ENCODE measurements at places on chromosomes 12 and 14.

DNA sequence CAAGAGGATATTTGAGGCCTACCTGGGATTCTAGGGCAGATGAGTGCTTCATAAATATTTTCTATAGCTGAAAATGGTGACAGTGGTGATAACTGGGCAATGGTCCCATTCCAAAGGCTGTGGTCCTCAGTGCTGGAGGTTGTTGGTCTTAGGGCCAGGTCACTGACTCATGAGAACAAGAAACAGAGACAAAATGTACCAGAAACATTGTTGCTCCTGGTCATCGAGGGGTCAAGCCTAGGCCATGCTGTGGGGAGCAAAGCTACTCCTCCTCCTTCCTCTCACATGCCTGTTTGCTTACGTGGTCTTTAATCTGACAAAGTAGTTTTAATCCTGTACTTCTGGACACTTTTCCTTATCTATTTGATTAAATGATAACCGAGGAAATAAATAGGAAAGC, 33.8 kb downstream of the ERG28 start:
- no peak for DNase-seq

GRCh38 chr12:113838896-113839295, 127.2 kb downstream of the RBM19 start:
- DNase-seq: no peak

GRCh38 chr12:50123203-50123602, 11.2 kb downstream of the COX14 start:
- no peak for DNase-seq

DNA sequence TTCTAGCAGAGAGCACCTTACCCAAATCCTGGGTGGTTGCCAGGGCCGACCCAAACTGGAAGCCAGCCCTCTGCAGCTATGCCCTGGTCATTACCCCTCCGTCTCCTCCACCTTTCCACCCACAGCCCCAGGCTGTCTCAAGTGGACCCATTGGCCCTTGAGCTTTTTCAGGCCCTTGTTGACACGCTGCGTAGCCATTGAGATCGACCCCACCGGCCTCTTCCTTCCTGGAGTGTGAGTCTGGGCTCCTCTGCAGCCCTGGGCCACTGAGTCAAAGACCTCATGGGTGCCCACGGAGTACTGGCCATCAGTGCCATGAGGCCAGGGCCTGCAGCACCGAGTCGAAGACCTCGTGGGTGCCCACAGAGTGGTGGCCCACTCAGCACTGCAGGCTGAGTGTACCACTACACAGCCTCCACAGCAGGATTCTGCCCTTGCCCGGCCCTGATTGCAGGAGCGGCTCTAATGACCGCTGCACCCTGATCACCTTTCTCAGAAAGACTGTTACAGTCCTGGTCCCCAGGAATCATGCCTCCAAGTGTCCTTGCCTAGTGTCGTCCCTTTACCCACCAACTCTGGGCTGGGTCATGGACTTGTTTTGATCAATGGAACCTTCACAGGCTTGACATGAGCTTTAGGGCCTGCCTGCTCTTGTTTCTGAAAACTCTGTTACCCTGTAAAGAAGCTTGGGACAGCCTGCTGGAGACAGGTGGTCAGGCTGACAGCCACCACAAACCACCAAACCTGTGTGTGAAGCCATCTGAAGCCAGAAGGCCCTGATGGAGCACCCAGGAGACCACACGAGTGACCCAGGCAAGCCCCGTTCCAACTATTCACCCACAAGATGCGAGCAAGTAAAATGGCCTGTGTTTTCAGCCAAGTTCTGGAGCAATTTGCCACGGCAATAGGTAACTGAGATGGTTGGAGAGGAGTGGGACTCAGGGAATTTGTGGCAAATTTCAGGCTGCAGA, 39.6 kb upstream of the TRAF3 start:
- DNase-seq: no peak

GRCh38 chr12:127262615-127263014, 1004.4 kb upstream of the TMEM132C start:
- DNase-seq: no peak

- no peak for DNase-seq
Observed at GRCh38 chr12:57260366-57260765, 9.4 kb upstream of the STAC3 start.

GRCh38 chr14:76426161-76426696, 50.3 kb downstream of the ESRRB start:
- DNase-seq: no peak

- DNase-seq: no peak
Observed at GRCh38 chr14:66088656-66089055, 397.5 kb upstream of the CCDC196 start.

- DNase-seq: no peak
Observed at GRCh38 chr12:62703011-62703380, 232.0 kb downstream of the PPM1H start.

- DNase-seq: no peak
Observed at GRCh38 chr14:68939893-68940613, 39.0 kb downstream of the ACTN1 start.

- no peak for DNase-seq
Observed at GRCh38 chr14:100532154-100532861, 54.9 kb downstream of the BEGAIN start.

- DNase-seq: peak; percentile 68
Observed at GRCh38 chr14:105093038-105093430, 27.8 kb upstream of the GPR132 start.

DNA sequence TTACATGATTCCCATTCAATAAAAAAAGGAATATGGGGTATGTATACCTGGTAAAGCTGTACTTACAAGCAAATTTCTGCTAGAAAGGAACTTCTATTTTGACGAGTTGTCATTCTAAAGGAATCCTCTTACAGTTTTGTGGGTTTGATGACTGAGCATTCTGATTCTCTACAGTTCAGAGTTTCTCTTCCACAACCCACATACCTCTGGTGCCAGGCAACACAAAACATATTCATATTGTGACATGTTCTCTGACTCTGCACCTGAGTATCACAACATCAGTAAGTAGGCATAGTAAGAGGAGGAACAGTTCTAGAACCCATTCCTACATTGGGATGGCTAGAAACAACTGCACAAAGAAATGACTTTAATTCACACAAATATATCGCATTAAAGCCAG, 636.6 kb downstream of the MED13L start:
- no peak for DNase-seq

GRCh38 chr14:93107453-93107852, 8.3 kb downstream of the ITPK1 start:
- no peak for DNase-seq

Data from CD4-positive, alpha-beta memory T cell (primary cell).